Thymus (tissue), 14 donors: ENCODE measurements at places on chromosomes 2 and 18. TPM values are rescaled to one million over a fixed set of nuclear protein-coding genes. Genes with fewer than 3 reads are reported as not detected.

DNA sequence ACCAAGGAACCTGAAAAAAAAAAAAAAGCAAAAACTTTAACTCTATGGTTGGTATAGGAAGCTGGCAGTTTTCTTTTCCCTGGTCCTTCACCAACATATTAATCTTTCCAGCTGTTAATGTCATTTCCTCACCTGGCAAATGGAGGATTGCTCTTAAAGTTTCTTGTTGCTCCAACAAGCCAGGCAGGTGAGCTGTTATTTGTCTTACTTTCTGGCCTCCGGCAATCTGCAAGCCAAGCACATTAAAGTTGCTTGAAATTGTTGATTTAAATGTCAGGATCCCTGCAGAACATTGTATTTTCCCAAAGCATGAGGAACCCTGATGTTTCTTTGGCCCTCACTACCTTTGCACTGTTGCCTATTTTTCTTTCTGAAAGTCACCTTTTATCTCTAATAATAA, 664.9 kb downstream of the METTL4 start:
- DNase-seq: no peak

GRCh38 chr2:74562126-74562775, 7.7 kb downstream of the DOK1 start:
- DNase-seq: no peak

The SPATA3 gene
- not detected for polyA plus RNA-seq

The VIL1 gene
- polyA plus RNA-seq: 0.16 TPM

The DNAH7 gene
- 0.62 TPM for polyA plus RNA-seq
